ENCODE measurements at places on chromosomes 6 and 20. TPM values are rescaled to one million over a fixed set of nuclear protein-coding genes. Genes with fewer than 3 reads are reported as not detected.

The FANCE gene
- total RNA-seq: 10.7 TPM

The SUMO4 gene
- 1.0 TPM for total RNA-seq

The COL9A1 gene
- total RNA-seq: not detected

The ANKRD6 gene
- total RNA-seq: 3.6 TPM

The F13A1 gene
- under 0.01 TPM for total RNA-seq

The KHDC1 gene
- 5.1 TPM for total RNA-seq

The CST7 gene
- total RNA-seq: not detected

The DUSP15 gene
- not detected for total RNA-seq

The ZC2HC1B gene
- not detected for total RNA-seq

The PLCB1 gene
- total RNA-seq: 13.4 TPM

The WFDC5 gene
- not detected for total RNA-seq

The RNF5 gene
- total RNA-seq: 23.9 TPM

The ADGRF5 gene
- 0.26 TPM for total RNA-seq

The COL21A1 gene
- total RNA-seq: 2.3 TPM

The EPPIN gene
- total RNA-seq: not detected

The MRAP2 gene
- 0.17 TPM for total RNA-seq

The SCGN gene
- not detected for total RNA-seq

The SRSF3 gene
- total RNA-seq: 191 TPM

The NR2E1 gene
- not detected for total RNA-seq

The RUNX2 gene
- total RNA-seq: 2.1 TPM

The GRM1 gene
- total RNA-seq: 0.17 TPM

The KIF13A gene
- total RNA-seq: 65.0 TPM

The MPC1 gene
- 16.4 TPM for total RNA-seq

The PCNA gene
- 75.6 TPM for total RNA-seq

The ADGB gene
- not detected for total RNA-seq

The AKAP12 gene
- total RNA-seq: 65.5 TPM

The HDGFL1 gene
- total RNA-seq: not detected

The RBM12 gene
- 29.9 TPM for total RNA-seq

The MUCL3 gene
- total RNA-seq: not detected

The TSPO2 gene
- not detected for total RNA-seq

The GPR63 gene
- 3.0 TPM for total RNA-seq

The NOL4L gene
- 1.5 TPM for total RNA-seq

The DEFB119 gene
- not detected for total RNA-seq

The SLC17A1 gene
- total RNA-seq: not detected

The TMEM74B gene
- not detected for total RNA-seq
